ENCODE measurements at places on chromosomes 1 and 21. TPM values are rescaled to one million over a fixed set of nuclear protein-coding genes. Genes with fewer than 3 reads are reported as not detected.

Gene SLAMF1
- total RNA-seq: not detected

Gene MCOLN2
- total RNA-seq: not detected

Gene ZSWIM5
- 0.73 TPM for total RNA-seq

Gene PCBP3
- total RNA-seq: 9.0 TPM

Gene ECM1
- total RNA-seq: 19.8 TPM

Gene MAD2L2
- total RNA-seq: 50.1 TPM

Gene TMCO4
- 12.1 TPM for total RNA-seq

Gene CD1E
- not detected for total RNA-seq

Gene OLIG2
- 0.56 TPM for total RNA-seq

Gene CYP4A22
- total RNA-seq: not detected

Gene TMPRSS3
- not detected for total RNA-seq

Gene PKP1
- total RNA-seq: not detected

- no peak for DNase-seq
- H3K4me1 ChIP-seq: peaks cover 37% of the 10 kb centered on the region
- H3K4me3 ChIP-seq: no peak overlapping the region
- no peaks in the 10 kb centered on the region for H3K27me3 ChIP-seq
Measured at GRCh38 chr1:219293410-219293809, 119.7 kb downstream of the LYPLAL1 start.

- H3K27ac ChIP-seq: no peak overlapping the region
- no peak overlapping the region for H3K4me3 ChIP-seq
- peaks cover 14% of the 10 kb centered on the region for H3K4me1 ChIP-seq
Measured at GRCh38 chr1:227883073-227883520, 64.6 kb downstream of the WNT9A start.

DNA sequence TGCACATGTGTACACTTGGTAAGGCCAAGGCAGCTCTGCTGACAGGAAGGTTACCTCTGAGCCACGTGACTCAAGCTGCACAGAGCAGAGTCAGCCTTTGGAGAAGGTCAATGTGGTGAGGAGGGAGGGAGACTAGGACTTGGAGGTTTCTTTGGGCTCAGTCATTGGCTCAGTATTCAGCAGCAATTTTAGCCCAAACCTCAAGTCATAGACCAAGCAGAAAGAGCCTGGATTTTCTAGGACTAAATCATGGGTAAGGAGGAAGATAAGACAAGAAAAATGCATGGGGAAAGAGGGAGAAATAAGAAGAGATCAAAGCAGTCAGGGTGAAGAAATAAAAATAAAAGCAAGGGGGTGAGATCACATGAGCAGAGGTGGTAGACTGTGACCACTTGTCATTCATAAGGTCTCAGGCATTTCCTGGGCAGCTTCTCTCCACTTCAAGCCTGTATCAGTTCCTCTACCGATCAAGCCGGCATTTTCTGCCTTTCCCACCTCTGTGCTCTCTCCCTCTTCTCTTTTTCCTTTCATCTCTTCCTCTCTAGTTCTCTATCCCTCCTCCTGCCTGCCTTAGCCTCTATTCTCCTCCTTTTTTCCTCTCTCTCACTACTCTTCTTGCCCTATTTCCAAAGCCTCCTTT is 51.7 kb upstream of the DUSP10 start:
- no peak overlapping the region for H3K4me3 ChIP-seq
- no peaks in the 10 kb centered on the region for H3K36me3 ChIP-seq
- H3K4me1 ChIP-seq: no peaks in the 10 kb centered on the region

- H3K27me3 ChIP-seq: peaks cover 16% of the 10 kb centered on the region
- H3K4me1 ChIP-seq: peaks cover 15% of the 10 kb centered on the region
- DNase-seq: no peak
- no peak overlapping the region for H3K4me3 ChIP-seq
- H3K36me3 ChIP-seq: no peaks in the 10 kb centered on the region
- H3K27ac ChIP-seq: no peak overlapping the region
Measured at GRCh38 chr1:19044975-19045831, 88.7 kb upstream of the IFFO2 start.

DNA sequence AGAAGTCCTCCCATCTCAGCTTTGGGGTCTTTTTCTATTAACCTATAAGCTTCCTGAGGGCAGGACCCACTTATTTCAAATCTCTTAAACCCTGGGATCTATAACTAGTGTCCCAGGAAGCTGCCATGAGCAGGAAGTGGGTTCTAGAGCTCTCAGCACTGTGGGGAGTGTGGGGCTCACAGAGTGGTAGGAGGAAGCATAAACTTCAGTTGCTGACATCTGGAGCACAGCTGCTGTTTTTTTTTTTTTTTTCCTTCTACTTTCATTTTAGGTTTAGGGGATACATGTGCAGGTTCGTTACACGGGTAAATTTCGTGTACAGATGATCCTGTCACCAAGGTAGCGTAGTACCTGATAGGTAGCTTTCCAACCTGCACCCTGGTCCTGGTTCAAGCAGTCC is 59.3 kb downstream of the AK4 start:
- H3K4me1 ChIP-seq: peaks cover 7% of the 10 kb centered on the region
- no peak overlapping the region for H3K27ac ChIP-seq
- H3K27me3 ChIP-seq: peaks cover 4% of the 10 kb centered on the region
- no peak for DNase-seq
- H3K36me3 ChIP-seq: no peaks in the 10 kb centered on the region
- H3K4me3 ChIP-seq: no peak overlapping the region

- H3K4me3 ChIP-seq: no peak overlapping the region
- peaks cover 19% of the 10 kb centered on the region for H3K4me1 ChIP-seq
- H3K27me3 ChIP-seq: no peaks in the 10 kb centered on the region
Measured at GRCh38 chr1:23050201-23050600, 30.9 kb downstream of the KDM1A start.

DNA sequence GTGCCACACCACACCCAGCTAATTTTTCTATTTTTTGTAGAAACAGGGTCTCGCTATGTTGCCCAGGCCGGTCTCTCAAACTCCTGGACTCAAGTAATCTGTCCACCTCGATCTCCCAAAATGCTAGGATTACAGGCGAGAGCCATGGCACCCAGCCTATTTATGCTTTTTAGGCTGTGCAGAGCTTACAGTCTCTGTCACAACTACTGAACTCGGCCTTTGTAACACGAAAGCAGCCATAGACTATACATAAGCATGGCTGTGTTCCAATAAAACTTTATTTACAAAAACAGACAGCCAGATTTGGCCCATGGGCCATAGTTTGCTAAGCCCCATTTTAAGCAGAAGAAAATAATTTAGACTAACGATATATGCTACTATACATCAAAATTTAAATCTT is 54.4 kb downstream of the NID1 start:
- DNase-seq: no peak
- H3K27ac ChIP-seq: peak overlapping the region; percentile 76
- H3K36me3 ChIP-seq: peaks cover 48% of the 10 kb centered on the region
- H3K27me3 ChIP-seq: no peaks in the 10 kb centered on the region
- H3K4me1 ChIP-seq: peaks cover 33% of the 10 kb centered on the region
- no peak overlapping the region for H3K4me3 ChIP-seq

- DNase-seq: no peak
- no peak overlapping the region for H3K4me3 ChIP-seq
- no peak overlapping the region for H3K27ac ChIP-seq
- no peaks in the 10 kb centered on the region for H3K27me3 ChIP-seq
Measured at GRCh38 chr21:30935121-30935888, 53.9 kb upstream of the KRTAP11-1 start.

- H3K4me3 ChIP-seq: no peak overlapping the region
- H3K36me3 ChIP-seq: peaks cover 1% of the 10 kb centered on the region
- no peak for DNase-seq
- H3K27me3 ChIP-seq: no peaks in the 10 kb centered on the region
- H3K4me1 ChIP-seq: peaks cover 90% of the 10 kb centered on the region
Measured at GRCh38 chr21:38290809-38291208, 34.0 kb downstream of the KCNJ15 start.

DNA sequence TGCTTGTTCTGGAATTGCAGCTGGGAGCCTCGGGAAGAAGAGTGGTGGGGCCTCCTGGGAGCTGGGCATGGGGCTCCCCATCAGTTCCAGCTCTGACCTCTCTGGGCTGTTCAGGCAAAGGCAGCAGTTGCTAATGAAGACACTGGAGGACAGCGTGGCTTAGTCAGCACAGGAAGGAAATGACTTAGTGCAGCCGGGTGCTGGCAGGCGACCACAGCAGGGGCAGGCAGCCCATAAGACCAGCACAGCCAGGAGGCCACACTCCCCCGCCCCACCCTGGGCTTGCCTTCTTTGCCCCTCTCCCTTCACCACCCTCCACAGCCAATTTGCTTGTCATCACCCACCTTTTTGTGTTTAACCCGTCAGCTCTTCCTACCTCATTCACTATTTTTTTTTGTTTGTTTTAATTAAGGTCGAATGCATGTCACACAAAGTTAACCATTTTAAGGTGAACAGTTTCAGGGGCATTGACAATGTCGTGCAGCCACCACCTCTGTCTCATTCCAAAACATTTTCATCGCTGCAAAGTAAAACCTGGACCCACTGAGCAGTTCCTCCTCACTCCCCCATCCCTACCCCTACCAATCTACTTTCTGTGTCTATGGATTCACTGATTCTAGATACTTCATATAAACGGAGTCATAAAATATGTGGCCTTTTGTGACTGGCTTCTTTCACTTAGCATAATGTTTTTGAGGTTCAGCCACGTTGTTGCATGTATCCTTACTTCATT is 10.9 kb downstream of the OLIG2 start:
- no peak overlapping the region for H3K4me3 ChIP-seq
- DNase-seq: no peak
- no peak overlapping the region for H3K27ac ChIP-seq
- H3K36me3 ChIP-seq: no peaks in the 10 kb centered on the region
- H3K4me1 ChIP-seq: peaks cover 7% of the 10 kb centered on the region

DNA sequence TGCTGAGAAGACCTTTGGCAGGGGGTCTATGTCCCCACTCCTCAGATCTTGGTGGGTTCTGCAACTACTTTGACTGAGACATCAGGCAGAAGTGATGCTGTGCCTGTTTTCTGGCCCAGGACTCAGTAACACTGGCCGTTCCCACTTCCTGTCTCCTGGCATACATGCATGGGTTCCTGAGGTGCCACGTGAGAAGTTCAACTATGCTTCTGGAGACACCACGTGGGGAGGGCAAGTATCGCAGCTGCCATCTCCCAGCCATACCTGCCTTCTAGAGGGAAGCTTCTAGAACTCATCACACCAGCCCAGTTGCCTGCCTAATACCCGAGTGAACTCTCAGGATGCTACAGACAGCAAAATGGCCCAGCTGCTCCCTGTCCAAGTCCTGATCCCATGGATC is 65.8 kb downstream of the TRABD2B start:
- H3K4me1 ChIP-seq: no peaks in the 10 kb centered on the region
- peaks cover 20% of the 10 kb centered on the region for H3K27me3 ChIP-seq
- H3K4me3 ChIP-seq: no peak overlapping the region
- no peak for DNase-seq

DNA sequence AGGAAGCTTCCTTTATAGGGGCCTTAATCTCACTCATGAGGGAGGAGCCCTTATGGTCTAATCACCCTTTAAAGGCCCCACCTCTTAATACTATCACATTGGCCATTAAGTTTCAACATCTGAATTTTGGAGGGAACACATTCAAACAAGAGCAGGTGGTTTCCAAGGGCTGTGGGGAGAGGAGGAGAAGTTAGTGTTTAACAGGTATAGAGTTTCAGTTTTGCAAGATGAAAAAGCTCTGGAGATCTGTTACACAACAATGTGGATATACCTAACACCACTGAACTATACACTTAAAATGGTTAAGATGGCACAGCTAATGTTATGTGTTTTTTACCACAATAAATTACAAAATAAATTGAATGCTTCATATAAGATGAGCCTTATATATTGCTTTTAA is 113.4 kb upstream of the DNAH14 start:
- no peak for DNase-seq
- H3K27ac ChIP-seq: no peak overlapping the region
- H3K27me3 ChIP-seq: no peaks in the 10 kb centered on the region
- no peak overlapping the region for H3K4me3 ChIP-seq
- H3K36me3 ChIP-seq: no peaks in the 10 kb centered on the region

DNA sequence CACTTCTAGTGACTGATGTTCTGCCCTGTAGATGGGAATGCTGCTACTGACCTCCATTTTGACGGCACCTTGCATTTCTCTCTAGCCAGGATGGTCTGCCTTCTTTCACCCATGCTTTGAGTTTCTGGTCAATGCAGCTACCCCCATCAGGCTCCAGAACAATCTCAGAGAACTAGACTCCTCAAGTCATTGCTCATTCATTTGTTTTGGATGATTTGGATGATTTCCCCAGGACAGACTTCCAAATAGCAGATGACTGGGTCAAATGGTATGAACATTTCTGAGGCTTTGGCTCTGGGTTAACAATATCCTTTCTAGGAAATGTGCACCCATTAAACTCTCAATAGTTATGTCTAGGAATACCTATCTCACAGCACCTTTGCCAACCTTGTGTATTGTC is 63.9 kb downstream of the CSMD2 start:
- no peaks in the 10 kb centered on the region for H3K36me3 ChIP-seq
- no peaks in the 10 kb centered on the region for H3K27me3 ChIP-seq
- H3K4me3 ChIP-seq: no peak overlapping the region
- no peak for DNase-seq
- H3K4me1 ChIP-seq: no peaks in the 10 kb centered on the region

- peaks cover 5% of the 10 kb centered on the region for H3K4me1 ChIP-seq
- no peaks in the 10 kb centered on the region for H3K27me3 ChIP-seq
- H3K36me3 ChIP-seq: no peaks in the 10 kb centered on the region
- H3K4me3 ChIP-seq: no peak overlapping the region
- no peak overlapping the region for H3K27ac ChIP-seq
Measured at GRCh38 chr1:59564192-59564891, 250.4 kb upstream of the HOOK1 start.

DNA sequence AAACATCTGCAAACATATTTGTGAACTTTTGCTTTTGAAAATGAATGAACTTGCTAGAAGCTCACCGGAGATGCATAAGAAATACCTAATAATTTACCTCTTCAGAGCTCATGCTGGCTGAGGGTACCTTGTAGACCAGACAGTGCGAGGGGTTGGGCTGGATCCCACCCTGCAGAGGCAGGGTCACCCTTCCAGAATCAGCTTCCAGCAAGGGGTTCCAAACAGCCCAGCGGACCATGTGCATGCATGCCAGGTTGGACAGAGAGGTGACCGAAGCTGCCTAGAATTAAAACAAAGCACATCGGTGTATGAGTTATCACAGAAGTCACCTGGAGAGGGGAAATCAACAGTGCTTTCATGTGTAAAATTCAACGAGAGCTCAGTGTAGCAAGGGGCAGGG is 59.2 kb downstream of the NPHP4 start:
- H3K27ac ChIP-seq: no peak overlapping the region
- peak; percentile 32 for DNase-seq
- H3K27me3 ChIP-seq: no peaks in the 10 kb centered on the region
- H3K4me1 ChIP-seq: peaks cover 20% of the 10 kb centered on the region
- H3K4me3 ChIP-seq: no peak overlapping the region
- H3K36me3 ChIP-seq: peaks cover 19% of the 10 kb centered on the region

DNA sequence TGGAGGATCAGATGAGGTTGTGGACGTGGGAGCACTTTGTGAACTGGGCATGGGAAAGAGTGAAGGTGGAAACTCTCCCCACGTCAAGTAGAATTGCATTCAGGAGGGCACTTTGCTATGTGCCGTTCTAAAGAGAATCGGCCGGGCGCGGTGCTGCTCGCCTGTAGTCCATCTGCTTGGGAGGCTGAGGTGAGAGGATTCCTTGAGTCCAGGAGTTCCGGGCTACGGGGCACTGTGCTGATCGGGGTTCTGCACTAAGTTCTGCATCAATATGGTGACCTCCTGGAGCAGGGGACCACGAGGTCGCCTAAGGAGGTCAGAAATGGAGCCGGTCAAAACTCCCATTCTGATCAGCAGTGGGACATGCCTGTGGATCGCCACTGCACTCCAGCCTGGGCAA is 141.9 kb downstream of the PEX14 start:
- H3K27ac ChIP-seq: no peak overlapping the region
- no peak for DNase-seq
- H3K36me3 ChIP-seq: no peaks in the 10 kb centered on the region
- H3K27me3 ChIP-seq: no peaks in the 10 kb centered on the region
- H3K4me1 ChIP-seq: no peaks in the 10 kb centered on the region
